CD4-positive, alpha-beta T cell treated with Interleukin-21 for 1 hour (primary cell): ENCODE measurements at places on chromosomes 11 and 22.

GRCh38 chr11:60899977-60900376 is 6.4 kb downstream of the PRPF19 start:
- DNase-seq: no peak

DNA sequence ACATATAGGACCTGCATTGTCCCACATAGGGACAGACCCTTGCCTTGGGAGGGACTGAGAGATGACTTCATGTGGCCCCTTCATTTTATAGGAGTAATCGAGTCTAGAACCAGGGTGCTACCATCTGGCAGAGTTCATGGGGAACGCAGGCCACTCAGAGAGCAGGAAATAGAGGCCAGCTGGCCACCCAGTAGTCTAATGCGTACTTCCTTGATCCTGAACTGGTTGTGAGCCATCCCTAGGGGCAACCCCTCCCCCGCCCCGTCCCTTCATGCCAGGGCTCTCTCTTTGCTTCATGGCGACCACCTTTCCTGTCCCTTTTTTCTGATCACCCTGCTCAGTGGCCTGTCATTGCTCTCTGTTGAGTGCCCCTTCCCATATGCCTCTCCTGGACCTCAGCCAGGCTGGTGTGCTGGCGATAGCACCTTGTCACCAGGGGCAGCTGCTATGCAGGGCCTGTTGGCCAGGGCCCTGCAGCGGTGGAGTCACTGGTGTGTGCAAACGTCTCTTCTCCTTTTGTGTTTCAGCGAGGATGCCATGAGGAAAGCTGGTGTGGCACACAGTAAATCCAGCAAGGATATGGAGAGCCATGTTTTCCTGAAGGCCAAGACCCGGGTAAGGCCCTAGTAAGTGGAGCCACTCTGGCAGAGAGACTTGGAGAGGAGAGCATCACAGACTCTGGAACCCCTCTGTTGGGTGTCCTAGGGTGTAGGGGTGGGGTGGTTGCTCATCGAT is 29.3 kb downstream of the MED15 start:
- no peak for DNase-seq

GRCh38 chr11:11020747-11021149 is 162.9 kb upstream of the ZBED5 start:
- DNase-seq: no peak

DNA sequence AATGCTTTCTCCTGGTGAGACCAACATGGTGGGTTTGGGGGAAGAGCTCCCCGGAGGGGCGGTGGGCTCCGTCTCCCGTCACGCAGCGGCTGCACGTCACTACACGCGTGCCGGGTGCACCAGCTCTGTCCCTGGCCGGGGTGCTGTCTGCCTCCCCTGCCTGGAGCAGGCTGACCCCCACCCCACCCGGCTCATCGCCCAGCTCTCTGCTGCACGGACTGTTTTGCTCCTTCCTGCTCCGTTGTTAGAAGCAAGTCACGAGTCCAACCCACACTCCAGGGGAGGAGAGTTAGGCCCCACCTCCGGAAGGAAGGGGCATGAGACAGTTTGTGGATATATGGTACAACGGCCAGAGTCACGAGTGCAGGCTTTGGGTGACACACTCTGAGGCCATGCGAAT is 364.9 kb downstream of the BRD1 start:
- no peak for DNase-seq

GRCh38 chr11:17352950-17353820 is 1.6 kb downstream of the NCR3LG1 start:
- peak; percentile 48 for DNase-seq
